Esophagus (tissue), 2 donors: ENCODE measurements at places on chromosomes 11 and 22. TPM values are rescaled to one million over a fixed set of nuclear protein-coding genes. Genes with fewer than 3 reads are reported as not detected.

Gene ISX
- not detected for polyA plus RNA-seq

Gene DBX1
- polyA plus RNA-seq = not detected

Gene PHOX2A
- polyA plus RNA-seq = not detected

Gene RASD2
- 0.49 TPM for polyA plus RNA-seq

Gene CRYBB2
- 0.49 TPM for polyA plus RNA-seq

Gene SIRT3
- 7.9 TPM for polyA plus RNA-seq

Gene C11orf42
- polyA plus RNA-seq = not detected

Gene OSBP2
- polyA plus RNA-seq = 2.5 TPM

Gene KIF18A
- 1.4 TPM for polyA plus RNA-seq

Gene LIMK2
- 57.4 TPM for polyA plus RNA-seq

Gene RAB38
- polyA plus RNA-seq = 57.4 TPM

Gene SERHL2
- polyA plus RNA-seq = 1.5 TPM

Gene ST3GAL4
- polyA plus RNA-seq = 78.9 TPM

Gene NLRP14
- not detected for polyA plus RNA-seq

Gene MS4A6E
- not detected for polyA plus RNA-seq

Gene SYT12
- 0.53 TPM for polyA plus RNA-seq

Gene GGTLC3
- not detected for polyA plus RNA-seq

Gene HINFP
- polyA plus RNA-seq = 16.0 TPM

Gene NPAS4
- polyA plus RNA-seq = 0.31 TPM

Gene E2F8
- polyA plus RNA-seq = 3.1 TPM

Gene YPEL4
- polyA plus RNA-seq = 0.39 TPM

Gene FXYD6
- polyA plus RNA-seq = 3.4 TPM
